ENCODE measurements at places on chromosomes 16 and 17.
A peak's percentile ranks its signal among the peaks of the same experiment; 100 is the strongest.

- DNase-seq, result no peak
These were observed 132.0 kb downstream of the SNX11 start for GRCh38 chr17:48239603-48239995.

GRCh38 chr17:81513372-81513752, 763 bp upstream of the ACTG1 start:
- no peak for DNase-seq

DNA sequence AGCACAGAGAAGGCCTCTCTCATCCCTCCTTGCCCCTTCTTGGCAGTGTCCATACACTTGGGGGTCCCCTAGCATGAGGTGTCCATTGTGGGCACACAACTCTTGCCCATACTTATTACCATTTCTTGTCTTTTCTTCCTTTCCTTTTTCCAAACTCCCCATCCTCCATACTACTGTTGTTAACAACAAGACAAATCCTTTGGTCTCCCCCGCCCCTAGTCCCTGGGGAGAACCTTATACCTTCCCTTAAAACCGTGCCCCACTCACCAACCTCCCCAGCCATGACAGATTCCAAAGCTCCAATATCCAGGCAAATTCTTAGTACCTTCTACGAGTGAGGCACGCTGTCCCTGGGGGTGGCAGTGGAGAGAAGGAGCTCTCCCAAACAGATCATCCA, 82.9 kb downstream of the GAS7 start:
- no peak for DNase-seq

DNA sequence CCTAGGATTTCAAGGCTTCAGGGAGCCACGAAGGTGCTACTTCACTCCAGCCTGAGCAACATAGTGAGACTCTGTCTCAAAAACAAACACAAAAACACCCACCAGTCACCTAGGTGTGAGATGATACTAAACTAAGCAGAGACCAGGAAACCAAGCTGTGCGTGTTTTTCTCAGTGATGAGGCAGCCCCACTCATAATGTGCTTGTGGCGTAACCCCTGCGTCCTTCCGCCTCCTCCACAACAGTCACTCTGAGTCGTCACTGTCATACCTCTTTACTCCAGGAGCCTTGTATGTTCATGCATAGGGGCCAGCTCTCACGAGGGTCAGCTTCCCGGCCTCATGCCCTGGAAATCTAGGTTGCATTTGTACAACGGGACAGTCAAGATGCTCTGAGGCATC, 31.1 kb upstream of the SLC47A1 start:
- DNase-seq, result peak; percentile 15

DNA sequence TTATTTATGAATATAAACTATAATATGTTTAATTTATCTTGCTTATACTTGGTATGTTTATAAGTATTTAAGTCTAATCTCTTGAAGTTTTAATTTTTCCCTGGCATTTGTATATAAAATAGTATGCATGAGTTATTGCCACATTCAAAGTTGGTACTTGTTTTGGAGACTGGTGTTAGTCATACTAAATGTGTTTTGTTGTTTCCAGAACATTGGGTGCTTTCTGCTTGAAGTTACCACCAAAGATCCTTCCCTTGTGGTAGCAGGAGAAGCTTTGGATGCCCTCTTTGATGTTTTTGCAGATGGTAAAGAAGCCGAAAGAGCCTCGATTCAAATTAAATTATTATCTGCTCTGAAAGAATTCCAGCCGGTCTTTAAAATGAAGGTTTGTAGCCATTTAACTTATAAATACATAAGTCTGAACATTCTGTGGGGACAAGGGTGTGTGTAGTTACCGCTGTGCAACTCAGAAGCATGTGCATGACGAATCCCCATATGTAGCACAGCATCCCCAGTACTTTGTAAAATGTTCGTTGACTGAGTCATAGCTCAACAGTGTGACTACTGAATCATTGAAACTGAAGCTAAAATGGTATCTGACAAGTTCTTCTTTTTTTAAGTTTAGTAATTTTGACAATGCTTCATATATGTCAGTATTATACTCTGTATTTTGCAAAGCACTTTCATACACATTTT, 36.4 kb downstream of the HEATR3 start:
- peak; percentile 91 for DNase-seq

DNA sequence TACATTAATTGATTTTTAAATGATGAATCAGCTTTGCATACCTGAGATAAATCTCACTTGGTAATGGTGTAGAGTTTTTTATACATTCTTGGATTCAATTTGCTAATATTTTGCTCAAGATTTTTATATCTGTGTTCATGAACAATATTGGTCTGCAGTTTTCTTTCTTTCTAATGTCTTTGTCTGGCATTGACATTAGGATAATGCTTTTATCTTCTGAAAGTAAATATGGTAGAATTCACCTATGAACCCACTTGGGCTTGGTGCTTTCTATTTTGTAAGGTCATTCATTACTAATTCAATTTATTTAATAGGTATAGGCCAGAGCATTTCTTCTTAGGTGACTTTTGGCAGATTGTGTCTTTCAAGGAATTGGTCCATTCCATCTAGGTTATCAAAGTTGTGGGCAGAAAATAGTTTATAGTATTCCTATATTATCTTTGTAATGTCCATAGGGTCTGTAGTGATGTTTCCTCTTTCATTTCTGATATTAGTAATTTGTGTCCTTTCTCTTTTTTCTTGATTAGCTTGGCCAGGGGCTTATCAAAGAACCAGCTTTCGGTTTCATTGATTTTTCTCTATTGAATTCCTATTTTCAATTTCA, 45.6 kb downstream of the NACA2 start:
- DNase-seq, result no peak

DNA sequence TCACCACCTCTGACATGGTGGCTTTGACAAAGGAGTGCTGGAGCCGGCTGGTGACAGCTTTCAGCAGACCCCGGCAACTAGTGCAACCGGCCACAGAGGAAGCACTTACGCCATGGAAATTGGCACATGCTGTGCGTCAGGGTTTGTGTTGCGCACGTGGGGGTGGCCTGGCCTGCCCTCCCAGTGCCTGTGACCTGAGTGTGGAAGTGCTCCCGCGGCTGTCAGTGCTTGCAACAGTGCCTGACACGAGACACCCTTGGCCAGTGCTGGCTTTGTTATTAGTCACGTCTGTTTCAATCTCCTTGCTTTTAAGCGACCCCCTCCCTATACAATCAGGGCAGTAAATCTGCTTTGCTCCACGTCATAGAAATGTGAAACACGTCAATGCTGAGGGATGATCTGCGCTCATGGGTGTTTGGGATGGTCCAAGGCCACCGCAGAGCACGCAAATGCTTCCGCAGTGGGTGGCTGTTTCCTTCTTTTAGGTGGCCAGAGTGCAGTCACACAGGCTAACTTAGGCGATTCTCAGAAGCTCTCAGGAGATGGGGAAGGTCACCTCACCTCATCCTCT, 64.3 kb downstream of the PGS1 start:
- peak; percentile 97 for DNase-seq

- DNase-seq, result no peak
These were observed 3.2 kb upstream of the SLC5A2 start for GRCh38 chr16:31479751-31480150.

- DNase-seq, result no peak
These were observed 30.9 kb upstream of the FOXF1 start for GRCh38 chr16:86479419-86479818.

DNA sequence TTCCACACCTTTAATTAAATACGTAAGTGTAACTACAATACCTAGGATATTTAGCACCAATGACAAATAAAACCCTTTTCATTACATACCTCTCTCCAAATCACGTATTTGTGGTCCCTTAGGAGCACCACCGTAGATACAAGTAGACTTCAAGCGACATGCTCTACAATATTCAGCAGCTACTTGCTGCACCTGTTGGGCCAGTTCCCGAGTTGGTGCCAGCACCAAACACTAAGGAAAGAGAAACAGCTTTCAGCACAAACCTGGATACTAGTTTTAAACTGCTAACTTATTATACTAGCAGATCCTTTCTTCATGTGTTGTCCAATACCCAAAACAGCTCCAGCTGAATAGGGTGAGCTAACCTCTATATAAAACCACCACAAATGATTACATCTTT, 2.7 kb downstream of the DDX5 start:
- no peak for DNase-seq

DNA sequence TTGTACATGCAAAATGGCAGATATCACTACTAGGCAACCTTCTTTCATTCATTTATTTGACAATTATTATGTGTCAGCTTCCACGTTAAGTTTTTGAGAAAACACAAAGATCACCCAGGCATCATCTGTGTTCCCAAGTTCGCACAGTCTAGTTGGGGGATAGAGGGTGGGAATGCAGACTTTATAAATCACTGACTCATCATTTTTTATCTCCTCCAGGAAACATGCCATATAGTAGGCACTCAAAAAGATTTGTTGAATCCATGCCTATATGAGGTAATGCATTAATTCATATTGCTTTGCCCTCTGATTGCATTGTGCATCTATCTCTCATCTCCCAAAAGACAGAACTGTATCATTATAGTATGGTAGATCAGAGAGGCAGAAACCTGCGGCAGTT, 196.8 kb upstream of the TOX3 start:
- DNase-seq, result no peak

DNA sequence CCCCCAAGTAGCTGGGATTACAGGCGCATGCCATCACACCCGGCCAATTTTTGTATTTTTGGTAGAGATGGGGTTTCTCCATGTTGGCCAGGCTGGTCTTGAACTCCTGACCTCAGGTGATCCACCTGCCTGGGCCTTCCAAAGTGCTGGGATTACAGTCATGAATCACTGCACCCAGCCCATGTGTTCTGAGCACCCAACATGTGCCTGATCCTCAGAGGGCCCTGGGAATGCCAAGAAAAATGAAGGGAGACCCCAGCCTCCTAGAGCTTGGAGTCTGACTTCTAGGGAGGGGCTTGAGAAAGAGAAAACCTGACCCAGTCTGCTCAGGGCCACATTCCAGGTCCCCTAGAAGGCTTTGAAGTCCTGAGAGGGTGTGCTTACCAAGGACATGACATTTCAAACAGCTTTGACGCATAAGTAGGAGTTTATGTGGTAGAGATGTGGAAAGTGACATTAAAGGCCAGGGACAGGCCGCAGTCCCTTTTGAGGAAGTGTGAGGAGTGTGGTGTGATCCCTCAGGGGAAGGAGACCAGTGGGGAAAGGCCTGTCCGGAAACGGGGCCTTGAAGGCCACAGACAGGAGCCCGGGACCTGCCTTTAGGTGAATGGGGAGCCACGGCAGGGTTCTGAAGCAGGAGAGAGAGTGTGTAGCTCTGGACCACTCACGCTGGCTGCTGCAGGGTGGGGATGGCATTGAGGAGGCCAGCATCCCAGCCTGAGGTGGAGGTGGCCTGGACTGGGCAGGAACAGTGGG, 1.1 kb upstream of the CCL22 start:
- DNase-seq, result peak; percentile 89

- DNase-seq, result no peak
These were observed 24.2 kb downstream of the OMG start for GRCh38 chr17:31272803-31273202.

GRCh38 chr17:47929218-47930000, 12.0 kb upstream of the PNPO start:
- DNase-seq, result no peak

- no peak for DNase-seq
These were observed 152.7 kb downstream of the SOX9 start for GRCh38 chr17:72273289-72274056.

DNA sequence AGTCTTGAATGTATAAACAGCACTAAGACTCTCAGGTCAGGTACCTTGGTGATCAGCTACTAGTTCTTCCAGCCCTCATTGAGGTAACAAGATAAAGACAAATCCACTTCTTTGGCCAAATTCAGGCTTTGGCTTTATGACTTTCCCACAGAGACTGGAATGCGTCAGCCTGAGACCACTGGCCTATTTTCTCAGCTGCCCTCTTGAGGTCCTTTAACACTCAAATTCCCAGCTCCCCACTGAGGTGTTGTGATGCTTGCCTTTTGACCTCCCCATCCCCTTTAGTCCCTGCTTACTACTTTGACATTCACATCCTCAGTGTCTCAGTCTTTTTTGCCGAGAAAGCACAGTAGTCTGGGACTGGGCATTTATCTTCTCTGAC, 10.6 kb downstream of the TNFAIP1 start:
- DNase-seq, result no peak

DNA sequence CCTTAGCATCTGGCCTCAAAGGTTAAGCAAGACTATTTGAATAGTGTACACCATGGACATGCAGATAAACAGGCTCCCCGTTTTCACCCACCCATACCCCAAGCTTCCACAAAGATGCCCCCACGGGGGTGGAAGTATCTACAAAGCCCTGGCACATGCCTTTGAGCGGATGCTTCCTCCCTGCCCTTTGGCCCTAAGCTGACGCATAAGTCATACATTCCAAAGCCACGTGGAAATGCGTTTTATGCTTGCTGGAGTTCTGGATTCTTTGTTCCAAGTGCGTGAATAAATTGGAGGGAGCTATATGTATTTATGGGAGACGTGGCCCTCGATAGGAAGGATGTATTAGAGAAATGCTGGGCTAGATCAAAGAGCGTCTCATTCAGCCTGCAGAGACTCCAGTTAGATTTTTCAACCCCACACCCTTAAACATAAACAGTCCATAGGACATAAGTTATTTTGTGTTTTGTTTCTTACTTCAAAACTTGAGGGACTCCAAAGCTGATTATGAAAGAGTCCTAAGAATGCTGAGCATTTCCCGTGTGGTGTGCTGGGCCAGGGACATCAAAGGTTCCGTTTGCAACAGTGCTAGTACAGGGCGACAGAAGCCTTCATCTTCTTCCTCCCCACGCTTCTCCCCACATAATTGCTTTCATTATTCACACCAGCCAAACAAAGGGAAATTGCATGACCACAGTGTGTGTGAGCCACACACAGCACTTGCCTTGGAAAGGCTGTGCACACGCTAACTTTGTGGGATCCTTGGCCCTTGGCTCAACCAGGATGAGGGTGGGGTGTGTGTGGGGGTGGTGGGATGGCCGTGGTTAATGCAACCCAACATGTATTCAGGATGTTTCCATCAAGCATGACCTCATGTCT, 73.6 kb downstream of the WIPI1 start:
- peak; percentile 75 for DNase-seq

- peak; percentile 56 for DNase-seq
These were observed 24.8 kb upstream of the MRPS23 start for GRCh38 chr17:57874434-57875289.

All from MV-4-11 (cell line).